ENCODE measurements at places on chromosomes 1 and 21. TPM values are rescaled to one million over a fixed set of nuclear protein-coding genes. Genes with fewer than 3 reads are reported as not detected.

Gene PRXL2B
- 37.1 TPM for total RNA-seq

Gene PDZK1
- 0.23 TPM for total RNA-seq

- DNase-seq, result no peak
Measured at GRCh38 chr1:18128298-18128697, 20.7 kb downstream of the IGSF21 start.

- no peak for DNase-seq
Measured at GRCh38 chr1:15075817-15076216, 77.7 kb upstream of the TMEM51 start.

- DNase-seq, result no peak
Measured at GRCh38 chr1:171422511-171422910, 62.8 kb upstream of the PRRC2C start.

DNA sequence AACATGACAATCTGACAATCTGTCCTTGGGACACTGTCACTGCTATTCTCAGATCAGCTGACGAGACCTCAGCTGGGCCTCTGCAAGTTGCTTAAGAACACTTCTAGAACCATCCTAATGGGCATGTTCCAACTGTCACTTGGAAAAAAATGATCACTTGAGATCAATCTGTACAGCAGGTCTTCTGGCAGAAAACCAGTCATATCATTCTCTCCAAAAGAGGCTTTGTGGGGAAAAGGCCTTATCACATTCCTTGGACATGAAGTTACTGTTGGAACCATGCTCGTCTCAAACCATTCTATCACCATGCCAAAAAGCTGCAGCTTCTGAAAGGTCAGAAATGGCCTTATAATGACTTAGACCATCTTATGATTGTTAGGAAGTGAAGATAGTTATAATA is 744.2 kb downstream of the USP25 start:
- DNase-seq, result no peak

GRCh38 chr1:27752360-27752759 is 20.7 kb upstream of the STX12 start:
- DNase-seq, result no peak
